ENCODE measurements at places on chromosomes 2 and 18.

GRCh38 chr2:144165599-144166250, 354.2 kb downstream of the ZEB2 start:
- DNase-seq, result no peak

DNA sequence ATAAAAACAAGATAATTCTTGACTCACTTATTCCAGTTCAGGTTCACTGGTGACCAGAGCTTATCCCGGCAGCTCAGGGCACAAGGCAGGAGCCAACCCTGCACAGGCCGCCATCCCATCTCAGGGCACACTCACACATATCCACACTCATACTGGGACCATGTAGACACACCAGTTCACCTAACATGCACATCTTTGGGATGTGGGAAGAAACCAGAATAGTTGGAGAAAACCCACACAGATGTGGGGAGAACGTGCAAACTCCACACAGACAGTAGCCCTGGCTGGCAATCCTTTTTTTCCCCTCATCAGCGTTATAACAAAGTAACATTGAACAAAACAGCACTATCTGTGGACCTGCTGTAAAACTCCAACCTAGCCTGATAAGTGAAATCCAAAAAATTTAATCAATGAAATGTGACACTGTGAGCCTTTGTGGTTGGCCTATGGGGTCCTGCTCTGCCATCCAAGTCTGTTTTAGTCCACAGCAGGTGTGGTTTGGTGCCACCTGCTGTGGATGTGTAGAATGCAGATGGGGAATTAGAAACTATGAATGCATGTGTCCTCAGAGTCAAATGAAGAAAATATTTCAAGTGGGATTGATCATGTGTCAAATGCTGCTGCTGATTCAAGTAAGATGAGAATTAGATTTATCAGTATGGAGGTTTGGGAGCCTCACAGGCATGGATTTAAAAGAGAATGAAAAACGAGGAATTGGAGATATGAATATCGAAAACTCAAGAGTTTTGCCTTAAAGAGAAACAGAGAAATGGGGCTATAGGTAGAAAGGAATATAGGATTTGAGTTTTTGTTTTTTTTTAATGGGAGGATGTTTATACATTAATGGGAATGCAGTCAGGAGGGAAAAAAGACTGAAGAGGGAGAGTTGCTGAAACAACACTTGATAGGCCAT, 47.0 kb downstream of the UGP2 start:
- DNase-seq, result peak; percentile 42

DNA sequence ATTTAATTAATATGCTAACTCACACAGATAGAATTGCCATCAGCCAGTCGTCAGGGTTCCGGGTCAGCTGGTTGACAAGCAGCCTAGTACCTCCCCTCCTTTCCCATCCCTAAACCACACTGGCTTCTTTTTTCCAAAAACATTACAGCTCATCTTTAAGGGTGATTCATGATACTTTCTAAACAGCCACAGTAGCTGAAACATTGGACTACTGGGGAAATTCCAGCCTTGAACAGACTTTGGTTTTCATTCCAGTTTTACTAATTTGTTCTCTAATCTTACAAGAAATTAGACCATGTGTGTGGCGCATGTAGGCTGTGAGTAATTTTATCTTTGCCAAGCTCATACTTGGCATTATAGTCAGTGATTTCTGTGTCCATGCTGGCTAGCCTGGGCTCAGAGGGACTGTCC, 110.8 kb downstream of the FMNL2 start:
- DNase-seq, result no peak

- no peak for DNase-seq
Observed at GRCh38 chr2:18891600-18892345, 302.4 kb upstream of the NT5C1B start.

DNA sequence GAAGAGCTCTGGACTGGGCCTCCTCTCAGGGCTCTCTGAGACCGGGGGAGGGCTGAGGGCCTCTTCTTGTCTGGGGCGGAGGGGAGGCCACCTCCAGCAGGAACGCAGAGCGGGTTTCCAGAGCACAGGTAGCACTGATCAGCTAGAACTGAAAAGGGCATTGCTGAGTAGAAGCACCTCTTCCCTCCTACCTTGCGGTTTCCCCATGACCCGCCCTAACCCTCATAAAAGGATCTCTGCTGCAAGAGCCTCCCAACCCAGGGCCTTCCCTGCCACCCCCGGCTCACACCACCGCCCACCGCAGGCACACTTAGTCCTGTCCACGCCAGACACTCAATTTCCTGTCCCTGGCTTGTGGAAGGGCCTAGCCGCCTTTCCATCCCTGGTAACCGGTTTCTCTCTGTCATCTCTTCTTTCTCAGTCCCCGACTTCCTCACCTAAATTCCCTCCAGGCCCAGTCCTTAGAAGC, 966 bp downstream of the ADCY3 start:
- peak; percentile 72 for DNase-seq

GRCh38 chr2:219907011-219907365, 279.6 kb downstream of the SLC4A3 start:
- no peak for DNase-seq

All from GM10248 (cell line).